ENCODE measurements at places on chromosomes 3 and 15. TPM values are rescaled to one million over a fixed set of nuclear protein-coding genes. Genes with fewer than 3 reads are reported as not detected.

IQCH gene
- total RNA-seq: 1.3 TPM

PRR20G gene
- not detected for total RNA-seq

CTSH gene
- total RNA-seq: 17.1 TPM

C3orf49 gene
- total RNA-seq: not detected

DNA sequence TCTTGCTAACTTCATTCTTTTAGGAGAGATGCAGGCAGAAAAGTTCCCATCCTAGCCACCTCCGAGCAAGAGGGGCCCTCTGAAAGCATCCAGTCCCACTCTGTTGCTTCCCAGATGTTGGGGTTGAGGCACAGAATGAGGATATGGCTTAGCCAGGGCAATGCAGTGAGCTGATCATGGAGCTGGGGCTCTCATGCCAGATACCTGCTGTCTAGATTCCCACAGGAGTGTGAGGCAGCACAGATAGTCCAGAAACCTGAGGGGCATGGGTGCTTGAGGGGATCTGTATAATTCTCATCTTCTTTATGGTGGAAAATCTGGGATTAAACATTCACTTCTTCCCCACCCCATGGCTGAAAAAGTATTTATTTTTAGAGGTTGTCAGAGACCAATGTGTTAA is 1.2 kb downstream of the SLC22A13 start:
- no peak for DNase-seq

DNA sequence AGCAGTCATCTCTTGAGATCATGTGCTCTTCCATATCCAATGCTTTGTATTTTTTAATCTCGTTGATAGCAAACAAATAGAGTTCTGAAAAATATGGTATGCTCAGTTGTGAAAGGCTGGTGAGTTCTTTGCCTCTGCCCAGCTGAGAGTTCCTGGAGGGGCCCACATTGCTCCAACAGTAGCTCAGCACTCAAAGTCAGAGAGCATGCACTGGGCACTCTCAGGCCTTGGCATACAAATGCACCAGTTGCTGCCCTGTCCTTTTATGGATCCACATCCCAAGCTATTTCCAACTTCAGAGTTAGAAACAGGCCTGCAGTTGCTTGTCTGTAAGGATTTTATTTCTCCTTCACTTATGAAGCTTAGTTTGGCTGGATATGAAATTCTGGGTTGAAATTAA is 181.7 kb upstream of the CHRNA7 start:
- DNase-seq: no peak

GRCh38 chr3:195196266-195196665 is 74.7 kb downstream of the XXYLT1 start:
- DNase-seq: no peak

DNA sequence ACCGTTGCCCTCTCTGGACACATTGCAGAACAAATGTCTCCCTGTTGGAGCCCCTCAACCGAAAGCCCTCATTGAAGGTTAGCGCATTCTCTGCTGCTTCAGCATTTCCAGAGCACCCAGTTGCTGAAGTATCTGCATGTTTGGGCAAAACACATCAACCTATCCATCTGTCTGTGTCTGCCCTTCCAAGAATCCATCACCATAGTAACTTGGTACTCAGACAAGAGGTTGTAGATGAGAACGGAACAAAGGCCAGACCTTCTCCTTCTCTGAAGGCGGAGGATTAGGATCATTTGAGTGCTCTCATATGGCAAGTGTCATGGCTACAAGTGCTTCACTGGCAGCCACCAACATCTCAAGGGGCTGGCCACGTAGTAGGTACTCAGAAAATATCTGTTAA is 23.1 kb upstream of the RHO start:
- DNase-seq: no peak

DNA sequence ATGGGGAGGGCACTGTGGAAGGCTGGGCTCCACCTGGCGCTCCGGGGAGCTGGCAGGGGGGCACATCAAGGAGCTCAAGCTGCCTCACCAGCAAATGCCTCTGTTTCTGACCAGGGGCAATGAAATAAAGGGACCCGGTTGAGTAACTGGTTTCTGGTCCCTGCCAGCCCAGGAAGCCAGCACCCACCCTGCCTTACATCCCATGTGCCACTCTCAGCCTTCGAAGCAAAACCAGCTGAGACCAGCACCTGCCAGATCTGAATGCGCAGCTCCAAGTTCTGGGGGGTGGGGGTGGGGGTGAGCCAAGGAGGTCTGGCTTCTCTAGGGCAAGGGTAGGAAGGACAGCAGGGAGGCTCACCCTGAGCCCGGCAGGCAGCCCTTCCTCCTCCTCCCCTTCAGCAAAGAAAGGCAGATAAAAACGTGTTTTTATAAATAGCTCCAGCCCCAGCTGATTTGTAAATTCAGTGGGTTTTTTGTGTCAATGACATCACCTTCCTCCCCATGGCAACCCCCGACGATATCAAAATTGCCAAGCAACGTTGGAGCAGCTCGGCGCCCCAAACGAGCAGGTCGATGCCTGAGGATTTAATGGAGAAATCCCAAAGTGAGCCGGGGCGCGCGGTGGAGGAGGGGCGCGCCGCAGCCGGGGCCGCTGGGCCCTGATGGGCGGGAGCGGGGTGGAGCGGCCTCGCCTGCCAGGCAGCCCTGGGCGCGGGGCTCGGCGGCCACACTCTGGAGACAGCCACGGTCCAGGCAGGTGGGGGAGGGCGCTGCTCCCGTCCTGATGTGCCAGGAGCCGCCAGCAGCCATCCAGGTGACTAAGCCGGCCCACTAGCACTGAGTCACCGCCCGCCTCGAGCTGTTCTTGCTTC is at the start of gene PAK6:
Gene PAK6, plus strand, starts transcription at position 532 of the 872 bp plus-strand sequence. CDS start 25,723 bp downstream, outside the sequence.
- DNase-seq: peak; percentile 98

GRCh38 chr3:51243924-51244323 is 141.2 kb upstream of the MANF start:
- DNase-seq: no peak

- no peak for DNase-seq
Observed at GRCh38 chr3:8953313-8953712, 10.0 kb downstream of the RAD18 start.

GRCh38 chr15:99450896-99451358 is 114.9 kb upstream of the MEF2A start:
- peak; percentile 17 for DNase-seq

All from H7 (cell line).